Adrenal gland (tissue), 19 donors: ENCODE measurements at places on chromosomes 11 and 22. TPM values are rescaled to one million over a fixed set of nuclear protein-coding genes. Genes with fewer than 3 reads are reported as not detected.
A peak's percentile ranks its signal among the peaks of the same experiment; 100 is the strongest.

Gene C11orf87
- 0.11 TPM for total RNA-seq

Gene DRD4
- total RNA-seq, result not detected

Gene SHANK2
- 5.1 TPM for total RNA-seq

- no peak overlapping the region for H3K4me3 ChIP-seq
- H3K36me3 ChIP-seq, result no peaks in the 10 kb centered on the region
- peak; percentile 51 for DNase-seq
Observed at GRCh38 chr11:10653946-10654810, 39.4 kb downstream of the IRAG1 start.

DNA sequence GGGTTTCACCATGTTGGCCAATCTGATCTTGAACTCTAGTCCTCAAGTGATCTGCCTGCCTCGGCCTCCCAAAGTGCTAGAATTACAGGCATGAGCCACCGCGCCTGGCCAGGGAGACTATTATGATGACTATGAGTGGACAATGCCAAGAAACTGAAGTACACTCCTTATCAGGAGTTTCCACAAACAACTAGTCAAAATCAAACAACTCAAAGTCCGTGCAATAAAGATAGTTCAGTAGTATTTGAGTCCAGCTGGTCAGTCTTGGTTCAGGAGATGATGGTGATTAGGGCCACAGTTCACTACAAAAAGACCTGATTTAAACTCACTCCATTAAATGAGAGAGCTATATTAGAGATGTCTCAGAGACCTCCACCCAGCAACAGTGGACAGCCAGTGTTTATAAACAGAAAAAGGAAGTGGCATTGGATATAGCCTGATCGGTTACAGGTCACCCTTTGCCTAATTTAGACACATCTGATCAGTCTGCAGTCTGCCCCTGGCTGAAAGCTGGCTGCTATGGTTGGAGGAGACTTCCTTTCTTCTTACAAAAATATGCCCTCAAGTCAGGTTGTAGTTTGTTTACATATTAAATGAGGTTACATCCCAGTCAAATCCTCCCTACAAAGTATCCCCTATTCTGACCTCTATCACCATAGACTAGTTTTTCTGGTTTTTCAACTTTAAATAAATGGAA lies 17.0 kb downstream of the CD3E start:
- DNase-seq, result no peak
- no peak overlapping the region for H3K27ac ChIP-seq
- H3K27me3 ChIP-seq, result no peaks in the 10 kb centered on the region
- H3K4me3 ChIP-seq, result no peak overlapping the region
- H3K36me3 ChIP-seq, result no peaks in the 10 kb centered on the region

DNA sequence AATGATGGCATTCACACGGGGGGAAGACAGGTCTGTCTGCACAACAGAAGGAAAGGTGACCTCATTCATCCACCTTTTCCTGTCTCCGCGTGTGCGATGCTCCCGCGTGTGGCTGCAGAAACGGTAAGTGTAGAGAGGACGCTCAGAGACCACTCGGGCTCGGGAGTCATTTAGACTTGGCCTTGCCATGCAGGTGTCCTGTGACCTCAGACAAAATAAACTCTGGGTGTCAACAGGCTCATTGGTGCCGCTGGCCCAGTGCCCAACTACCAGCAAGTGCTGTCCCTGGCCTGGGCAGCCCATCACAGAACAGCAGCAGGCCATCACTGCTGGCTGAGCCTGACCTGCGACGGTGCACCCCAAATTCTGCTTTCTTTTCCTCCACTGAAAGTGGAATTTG lies 48.1 kb upstream of the ARFGAP3 start:
- DNase-seq, result no peak
- peaks cover 40% of the 10 kb centered on the region for H3K4me1 ChIP-seq
- H3K27me3 ChIP-seq, result no peaks in the 10 kb centered on the region

GRCh38 chr11:68269414-68270081 lies 2.2 kb downstream of the C11orf24 start:
- no peak overlapping the region for H3K27ac ChIP-seq
- H3K4me1 ChIP-seq, result no peaks in the 10 kb centered on the region
- no peaks in the 10 kb centered on the region for H3K27me3 ChIP-seq
- no peak for DNase-seq
- peaks cover 26% of the 10 kb centered on the region for H3K36me3 ChIP-seq

- H3K36me3 ChIP-seq, result no peaks in the 10 kb centered on the region
- no peaks in the 10 kb centered on the region for H3K4me1 ChIP-seq
- no peak overlapping the region for H3K27ac ChIP-seq
- no peaks in the 10 kb centered on the region for H3K27me3 ChIP-seq
- no peak overlapping the region for H3K4me3 ChIP-seq
- no peak for DNase-seq
Observed at GRCh38 chr11:134527382-134528243, 115.6 kb upstream of the B3GAT1 start.

DNA sequence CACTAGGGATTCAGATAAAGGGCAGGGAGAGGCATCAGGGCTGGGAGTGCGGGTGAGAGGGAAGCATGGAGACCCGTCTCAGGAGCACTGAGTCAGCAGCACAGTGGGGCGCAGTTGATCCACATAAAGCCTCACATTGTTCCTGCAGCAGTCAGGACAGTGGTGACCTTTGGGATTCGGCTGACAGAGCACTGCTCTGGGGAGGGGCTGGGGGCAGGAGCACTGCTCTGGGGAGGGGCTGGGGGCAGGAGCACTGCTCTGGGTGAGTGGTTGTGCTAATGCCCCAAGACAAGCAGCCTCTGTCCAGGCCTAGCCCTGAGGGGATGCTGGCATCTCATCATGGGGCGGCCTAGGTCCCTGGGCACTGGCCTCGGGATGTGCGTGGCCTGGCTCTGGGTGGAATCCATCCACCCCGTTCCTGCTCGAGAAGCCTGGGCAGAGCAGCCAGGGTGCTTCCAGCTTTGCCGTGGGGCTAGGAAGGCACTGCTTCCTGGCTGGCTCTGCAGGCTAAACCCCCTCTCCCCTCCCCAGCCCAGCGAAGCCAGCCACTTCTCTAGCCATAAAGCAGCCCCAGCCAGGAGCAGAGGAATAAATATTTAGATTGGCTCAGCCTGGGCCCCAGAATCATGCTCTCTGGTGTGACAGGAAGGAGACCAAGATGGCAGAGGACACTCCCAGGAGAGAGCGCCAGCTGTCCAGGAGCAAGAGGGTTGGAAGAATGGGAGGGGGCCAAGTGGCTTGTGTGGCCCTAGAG lies 7.3 kb downstream of the OAF start:
- peaks cover 83% of the 10 kb centered on the region for H3K4me1 ChIP-seq
- no peak overlapping the region for H3K27ac ChIP-seq
- no peak for DNase-seq
- H3K4me3 ChIP-seq, result no peak overlapping the region
- H3K36me3 ChIP-seq, result no peaks in the 10 kb centered on the region
- no peaks in the 10 kb centered on the region for H3K27me3 ChIP-seq
